ENCODE measurements at places on chromosomes 6 and 20.

DNA sequence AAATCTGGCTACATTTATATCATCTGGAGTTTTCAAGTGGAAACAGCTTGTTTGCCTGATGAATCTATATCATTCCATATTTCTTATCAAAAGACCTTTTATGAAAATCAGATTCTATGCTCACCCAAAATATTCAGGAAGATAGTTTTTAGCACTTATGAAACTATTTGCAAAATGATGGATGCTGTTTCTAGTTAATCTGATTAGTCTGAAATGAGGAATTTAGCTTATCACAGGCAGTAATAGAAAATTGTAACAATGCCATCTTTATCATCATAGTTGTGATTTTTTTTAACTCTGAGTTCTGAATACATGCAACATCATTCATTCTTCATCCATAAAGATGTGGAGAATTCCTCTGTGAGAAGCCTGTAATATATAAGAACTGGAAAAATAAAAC lies 229.7 kb downstream of the PLCB1 start:
- no peak for DNase-seq

- DNase-seq, result no peak
These were observed 20.3 kb upstream of the DYNLRB1 start for GRCh38 chr20:34495916-34496315.

DNA sequence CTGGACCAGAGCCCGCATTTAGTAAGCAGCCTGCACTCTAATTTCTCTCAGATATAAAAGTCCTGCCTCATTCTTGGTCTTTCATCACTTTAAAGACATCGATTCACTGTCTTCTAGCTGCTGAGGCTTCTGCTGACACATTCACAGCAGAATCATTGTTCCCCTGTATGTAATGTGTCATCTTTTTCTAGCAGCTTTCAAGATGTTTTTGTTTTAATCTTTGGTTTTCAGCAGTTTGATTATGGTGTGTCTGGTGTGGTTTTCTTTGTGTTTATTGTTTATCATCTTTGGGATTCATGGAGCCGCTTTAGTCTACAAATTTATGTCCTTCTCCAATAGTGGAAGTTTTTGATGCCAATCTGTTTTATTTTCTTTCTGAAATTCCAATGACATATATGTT lies 157.3 kb upstream of the STMND1 start:
- no peak for DNase-seq

- DNase-seq, result no peak
These were observed 233.0 kb upstream of the CEP162 start for GRCh38 chr6:84460491-84460890.

GRCh38 chr6:56767892-56768531 lies 125.3 kb upstream of the DST start:
- no peak for DNase-seq

GRCh38 chr20:50285376-50286173 lies 94.9 kb downstream of the CEBPB start:
- no peak for DNase-seq

- no peak for DNase-seq
These were observed 107.8 kb upstream of the SHLD1 start for GRCh38 chr20:5642155-5642981.

DNA sequence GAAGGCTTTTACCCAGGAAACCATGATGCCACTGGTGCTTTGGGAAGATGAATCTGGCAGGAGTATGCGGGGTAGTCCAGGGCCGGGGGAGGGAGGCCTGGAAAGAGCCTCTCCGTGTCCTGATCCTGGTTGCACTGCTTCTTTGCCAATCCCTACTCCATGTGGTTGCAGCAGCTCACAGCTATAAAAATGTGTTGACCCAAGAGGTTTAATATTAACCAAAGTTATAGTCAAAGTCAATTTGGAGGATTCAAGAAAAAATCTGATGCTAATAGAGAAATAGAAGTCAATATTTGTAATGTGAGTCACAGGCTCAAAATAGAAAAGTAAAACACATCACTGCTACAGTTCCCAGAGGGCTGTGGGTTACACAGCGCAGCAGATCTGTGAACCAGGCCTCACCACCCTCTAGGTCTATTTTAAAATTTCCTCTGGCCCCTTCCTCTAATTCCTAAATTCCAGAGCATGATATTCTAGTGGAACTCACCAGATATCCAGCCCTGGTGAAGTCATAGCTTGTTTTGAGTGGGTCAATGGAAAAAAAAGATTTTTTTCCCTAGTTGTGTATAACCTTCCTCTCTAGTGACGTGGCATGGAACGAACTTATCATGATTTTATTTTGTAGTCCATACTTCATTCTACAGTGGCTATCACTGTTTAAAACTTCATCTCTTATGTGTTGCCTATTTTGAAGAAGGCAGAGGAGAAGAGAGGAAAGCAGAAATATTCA lies 63.2 kb upstream of the BMP2 start:
- no peak for DNase-seq

DNA sequence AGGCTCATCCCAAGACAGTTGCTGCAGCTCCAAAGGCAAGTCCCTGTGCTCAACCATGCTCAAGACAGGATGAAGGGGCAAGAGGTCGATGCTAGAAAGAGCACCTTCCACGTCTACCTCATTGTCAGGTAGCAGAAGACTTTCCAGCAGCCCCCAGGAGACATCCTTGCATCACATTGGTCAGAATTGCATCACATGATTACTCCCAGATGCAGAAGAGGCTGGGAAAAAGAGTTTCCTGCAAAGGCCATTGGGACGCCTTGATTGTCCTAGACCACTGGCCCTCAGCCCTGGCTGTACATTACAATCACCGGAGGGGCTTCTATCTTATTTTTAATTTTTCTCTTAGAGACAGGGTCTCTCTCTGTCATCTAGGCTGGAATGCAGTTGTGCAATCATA lies 17.3 kb upstream of the ZNF334 start:
- no peak for DNase-seq

DNA sequence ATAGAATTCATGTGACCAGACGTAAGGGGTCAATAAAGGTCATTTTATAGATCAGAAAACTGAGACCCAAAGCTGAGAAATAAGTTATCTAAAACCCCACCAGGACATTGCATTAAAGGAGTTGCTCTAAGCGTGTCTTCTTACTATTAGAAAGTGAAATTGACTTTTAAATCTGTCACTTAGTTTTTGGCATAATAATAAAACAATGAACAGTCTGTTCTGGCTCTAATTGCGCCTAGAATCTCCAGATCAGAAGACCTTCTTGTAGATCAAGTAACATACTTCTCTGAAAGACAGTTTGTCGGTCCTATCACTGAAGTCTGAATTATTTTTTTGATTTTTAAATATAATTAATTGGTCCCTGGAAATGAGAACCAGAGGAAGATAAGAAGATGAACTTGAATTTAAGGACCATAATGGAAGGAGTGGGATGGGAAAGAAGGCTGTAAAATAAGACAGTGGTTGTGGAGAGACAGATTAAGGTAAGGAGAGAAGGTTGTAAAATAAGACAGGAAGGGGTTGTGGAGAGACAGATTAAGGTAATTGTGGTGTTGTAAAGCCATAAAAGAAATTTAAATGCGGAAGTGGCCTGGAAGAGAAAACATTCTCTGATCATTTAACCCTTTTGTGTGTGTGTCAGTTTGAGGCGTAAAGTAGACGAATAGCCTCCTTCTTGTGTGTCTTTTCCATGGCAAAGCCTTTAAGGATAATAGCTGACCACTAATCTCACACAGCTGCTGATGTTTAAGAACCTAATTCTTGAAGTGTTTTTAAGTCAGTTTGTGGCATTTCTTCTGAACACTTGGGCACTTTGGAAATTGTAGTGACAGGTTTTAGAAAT lies 20.1 kb downstream of the TOP1 start:
- no peak for DNase-seq

GRCh38 chr6:47360388-47360787 lies 50.7 kb upstream of the TNFRSF21 start:
- no peak for DNase-seq
